Glutamatergic neuron (in vitro differentiated cells): ENCODE measurements at places on chromosomes 3 and 15. TPM values are rescaled to one million over a fixed set of nuclear protein-coding genes. Genes with fewer than 3 reads are reported as not detected.

DNA sequence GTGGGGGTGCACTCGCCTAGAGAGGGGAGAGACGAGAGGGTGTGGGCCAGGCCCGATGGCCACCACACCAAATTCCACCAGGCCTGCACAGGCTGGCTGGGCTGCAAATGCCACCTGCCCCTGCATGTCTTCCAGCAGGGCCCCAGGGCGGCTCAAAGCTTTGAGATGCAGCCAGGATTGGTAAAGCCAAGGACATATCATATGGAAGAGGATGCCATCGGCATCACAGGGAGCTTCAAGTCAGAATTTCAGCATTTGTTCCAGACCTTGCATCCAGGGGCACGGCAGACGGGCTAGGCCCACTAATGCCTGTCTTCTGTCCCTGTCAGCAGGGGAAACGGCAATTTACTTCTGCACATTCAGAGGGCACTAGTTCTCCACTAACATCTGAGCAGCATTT is 97.8 kb downstream of the NUP210 start:
- DNase-seq: no peak
- H3K4me3 ChIP-seq: no peak overlapping the region
- H3K4me1 ChIP-seq: no peaks in the 10 kb centered on the region
- H3K27ac ChIP-seq: no peak overlapping the region
- H3K27me3 ChIP-seq: peaks cover 12% of the 10 kb centered on the region

GRCh38 chr3:40598338-40598737 is 73.6 kb downstream of the ZNF621 start:
- H3K4me3 ChIP-seq: no peak overlapping the region
- no peak for DNase-seq
- H3K27ac ChIP-seq: no peak overlapping the region
- no peaks in the 10 kb centered on the region for H3K4me1 ChIP-seq
- H3K27me3 ChIP-seq: no peaks in the 10 kb centered on the region

DNA sequence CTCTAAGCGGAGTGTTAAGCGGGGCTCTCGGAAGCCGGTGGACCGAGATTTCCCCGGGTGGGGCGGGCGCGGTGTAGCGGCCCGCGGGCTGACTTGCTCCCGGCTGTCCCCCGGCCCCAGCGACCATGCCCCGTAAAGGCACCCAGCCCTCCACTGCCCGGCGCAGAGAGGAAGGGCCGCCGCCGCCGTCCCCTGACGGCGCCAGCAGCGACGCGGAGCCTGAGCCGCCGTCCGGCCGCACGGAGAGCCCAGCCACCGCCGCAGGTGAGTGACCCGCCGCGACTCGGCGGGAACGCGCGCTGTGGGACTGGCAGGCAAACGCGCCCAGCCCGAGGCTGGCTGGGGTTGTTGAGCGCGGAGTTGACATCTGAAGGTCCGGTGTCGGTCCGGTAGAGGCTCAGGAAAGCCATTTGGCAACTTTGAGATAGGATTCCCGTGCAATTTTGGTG is 1.3 kb downstream of the SMC4 start:
- H3K27me3 ChIP-seq: peaks cover 5% of the 10 kb centered on the region
- H3K4me1 ChIP-seq: peaks cover 11% of the 10 kb centered on the region
- DNase-seq: peak; percentile 60
- no peaks in the 10 kb centered on the region for H3K36me3 ChIP-seq
- H3K4me3 ChIP-seq: peak overlapping the region; percentile 98
- H3K27ac ChIP-seq: peak overlapping the region; percentile 77

- H3K36me3 ChIP-seq: no peaks in the 10 kb centered on the region
- H3K4me3 ChIP-seq: no peak overlapping the region
- no peak overlapping the region for H3K27ac ChIP-seq
- no peak for DNase-seq
- no peaks in the 10 kb centered on the region for H3K4me1 ChIP-seq
- H3K27me3 ChIP-seq: no peaks in the 10 kb centered on the region
These were observed 87.2 kb upstream of the TPRG1 start for GRCh38 chr3:189084620-189085019.

GRCh38 chr15:51046799-51047449 is 47.8 kb downstream of the TNFAIP8L3 start:
- no peaks in the 10 kb centered on the region for H3K36me3 ChIP-seq
- no peak overlapping the region for H3K4me3 ChIP-seq
- no peaks in the 10 kb centered on the region for H3K27me3 ChIP-seq

- no peaks in the 10 kb centered on the region for H3K4me1 ChIP-seq
- no peak overlapping the region for H3K27ac ChIP-seq
- H3K27me3 ChIP-seq: no peaks in the 10 kb centered on the region
- H3K36me3 ChIP-seq: no peaks in the 10 kb centered on the region
- no peak overlapping the region for H3K4me3 ChIP-seq
- DNase-seq: no peak
These were observed 1325.8 kb upstream of the ALCAM start for GRCh38 chr3:104040896-104041295.

DNA sequence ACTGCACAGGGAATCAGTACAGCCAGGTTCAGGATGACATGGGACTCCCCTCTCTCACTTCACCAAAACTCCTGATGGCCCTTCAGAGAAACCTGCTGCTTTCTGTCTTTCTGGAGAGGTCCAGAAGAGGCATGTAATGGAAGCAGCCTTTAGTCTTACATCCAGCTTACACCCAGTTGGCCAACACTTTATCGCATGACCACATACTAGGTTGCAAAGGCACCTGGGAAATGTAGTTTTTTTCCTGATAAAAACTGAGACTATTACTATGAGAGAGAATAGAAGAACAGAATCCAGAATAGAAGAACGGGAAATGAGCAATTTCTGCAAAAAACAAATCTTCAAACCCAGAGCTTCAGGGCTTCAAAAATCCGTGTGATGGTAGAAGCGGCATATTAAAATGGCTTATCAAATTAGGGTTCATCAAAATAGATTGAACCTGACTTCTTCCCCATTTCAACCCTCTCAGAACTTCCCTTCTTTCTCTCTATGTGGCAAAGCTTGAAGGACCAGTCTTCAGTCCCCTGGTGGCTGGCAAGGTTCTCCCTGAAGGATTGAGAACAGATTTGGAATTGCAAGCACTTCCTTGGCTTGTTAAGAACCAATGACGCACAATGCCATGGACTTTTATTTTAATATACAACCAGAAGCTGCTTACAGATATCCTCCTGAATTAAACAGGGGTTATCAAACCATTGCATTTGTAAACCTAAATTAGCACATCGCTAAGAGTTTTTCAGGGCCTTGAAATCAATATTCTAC is 34.4 kb downstream of the CORO2B start:
- H3K4me1 ChIP-seq: peaks cover 38% of the 10 kb centered on the region
- DNase-seq: no peak
- no peak overlapping the region for H3K27ac ChIP-seq
- peaks cover 8% of the 10 kb centered on the region for H3K27me3 ChIP-seq
- H3K36me3 ChIP-seq: no peaks in the 10 kb centered on the region

DNA sequence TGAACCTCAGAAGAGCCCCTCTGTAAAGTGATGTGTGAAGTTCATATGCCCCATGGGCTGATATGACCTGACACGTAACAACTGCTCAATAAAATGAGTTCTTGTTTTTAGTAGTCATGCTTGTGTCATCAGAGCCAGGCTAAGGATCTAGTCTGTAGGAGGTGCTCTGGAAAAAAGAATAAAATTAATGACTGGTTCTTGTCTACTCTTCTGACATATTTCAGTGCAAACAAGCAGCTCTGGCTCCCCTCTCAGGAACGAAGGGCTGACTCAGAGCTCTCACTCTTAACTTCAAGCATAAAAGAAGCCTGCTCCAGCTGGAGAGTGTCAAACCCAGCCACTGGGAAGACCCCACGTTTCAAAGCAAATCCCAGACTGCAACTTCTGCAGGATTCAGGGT is 77.0 kb downstream of the LRIG1 start:
- peaks cover 4% of the 10 kb centered on the region for H3K27me3 ChIP-seq
- no peak overlapping the region for H3K27ac ChIP-seq
- DNase-seq: no peak
- no peak overlapping the region for H3K4me3 ChIP-seq
- H3K36me3 ChIP-seq: peaks cover 29% of the 10 kb centered on the region

DNA sequence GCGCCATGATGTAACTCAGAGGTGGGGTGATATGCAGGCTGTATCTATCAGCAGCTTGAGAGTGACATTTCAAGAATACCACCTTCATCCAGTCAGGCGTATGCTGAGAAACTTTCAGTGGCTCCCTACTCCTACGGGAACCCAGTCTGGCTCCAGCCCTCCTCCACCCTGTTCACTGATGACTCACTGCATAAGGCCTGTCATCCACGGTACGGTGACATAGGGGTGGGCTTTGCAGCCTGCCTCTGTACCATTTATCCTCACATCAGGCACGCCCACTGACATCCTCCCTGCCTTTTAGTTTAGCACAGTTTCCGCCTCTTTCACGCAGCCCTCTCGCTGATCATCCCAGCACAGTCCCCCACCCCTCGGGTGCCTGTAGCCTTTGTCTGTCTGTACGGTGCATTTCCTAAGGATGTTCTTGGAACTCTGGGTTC is 11.7 kb downstream of the PXYLP1 start:
- no peak overlapping the region for H3K27ac ChIP-seq
- H3K36me3 ChIP-seq: no peaks in the 10 kb centered on the region
- H3K4me1 ChIP-seq: peaks cover 22% of the 10 kb centered on the region
- no peak for DNase-seq
- H3K27me3 ChIP-seq: peaks cover 2% of the 10 kb centered on the region

- no peak for DNase-seq
- peaks cover 15% of the 10 kb centered on the region for H3K4me1 ChIP-seq
- H3K27ac ChIP-seq: no peak overlapping the region
- H3K36me3 ChIP-seq: no peaks in the 10 kb centered on the region
- H3K27me3 ChIP-seq: peaks cover 1% of the 10 kb centered on the region
These were observed 262.9 kb downstream of the IL5RA start for GRCh38 chr3:2847062-2847841.

DNA sequence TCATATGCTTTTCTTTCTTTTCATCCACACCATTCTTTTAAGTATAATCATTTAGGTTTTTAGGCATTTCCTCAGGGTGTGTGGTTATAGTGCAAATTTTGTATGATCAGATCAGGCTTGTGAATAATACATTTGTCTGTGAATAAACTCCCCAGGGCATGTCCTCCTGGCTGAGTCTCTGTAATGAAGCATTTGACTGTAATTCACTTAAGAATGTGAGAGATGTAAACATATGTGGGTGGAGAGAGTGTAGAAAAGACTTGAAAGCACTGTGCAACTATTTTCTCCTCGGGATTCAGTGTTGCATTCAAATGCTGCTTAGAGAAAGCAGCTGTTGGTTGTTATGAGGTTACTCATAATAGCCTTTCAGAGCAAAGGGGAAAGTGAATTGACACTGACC is 996.5 kb downstream of the TUSC7 start:
- no peaks in the 10 kb centered on the region for H3K36me3 ChIP-seq
- no peak overlapping the region for H3K27ac ChIP-seq
- no peak for DNase-seq

- H3K27me3 ChIP-seq: no peaks in the 10 kb centered on the region
- H3K4me1 ChIP-seq: peaks cover 4% of the 10 kb centered on the region
- no peaks in the 10 kb centered on the region for H3K36me3 ChIP-seq
- H3K4me3 ChIP-seq: no peak overlapping the region
These were observed 98.4 kb upstream of the LRRFIP2 start for GRCh38 chr3:37272741-37273140.

- no peaks in the 10 kb centered on the region for H3K4me1 ChIP-seq
- DNase-seq: no peak
- no peaks in the 10 kb centered on the region for H3K36me3 ChIP-seq
- no peak overlapping the region for H3K27ac ChIP-seq
- peaks cover 2% of the 10 kb centered on the region for H3K27me3 ChIP-seq
These were observed 9.2 kb downstream of the CCRL2 start for GRCh38 chr3:46416125-46416810.

DNA sequence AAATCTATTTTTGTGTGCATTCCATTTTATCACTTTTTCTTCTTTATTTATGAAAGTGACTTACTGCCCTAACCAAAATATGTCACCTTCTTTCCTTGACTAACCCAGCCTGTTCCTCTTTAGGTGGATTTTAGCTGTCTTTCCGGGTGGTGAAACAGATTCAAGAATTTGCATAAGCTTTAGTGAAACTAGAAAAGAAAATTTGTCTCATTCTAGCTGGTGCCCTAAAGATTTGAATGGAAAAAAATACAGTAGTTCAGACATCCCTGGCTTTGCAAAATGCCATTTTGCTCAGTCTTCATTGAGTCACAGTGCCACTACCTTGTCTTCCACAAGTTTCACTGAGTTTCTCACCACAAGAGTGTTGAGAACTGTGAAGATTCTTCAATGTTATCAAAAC is 28.2 kb upstream of the CCDC50 start:
- H3K27me3 ChIP-seq: no peaks in the 10 kb centered on the region
- H3K4me1 ChIP-seq: peaks cover 6% of the 10 kb centered on the region
- H3K4me3 ChIP-seq: no peak overlapping the region
- no peak for DNase-seq
- no peaks in the 10 kb centered on the region for H3K36me3 ChIP-seq

DNA sequence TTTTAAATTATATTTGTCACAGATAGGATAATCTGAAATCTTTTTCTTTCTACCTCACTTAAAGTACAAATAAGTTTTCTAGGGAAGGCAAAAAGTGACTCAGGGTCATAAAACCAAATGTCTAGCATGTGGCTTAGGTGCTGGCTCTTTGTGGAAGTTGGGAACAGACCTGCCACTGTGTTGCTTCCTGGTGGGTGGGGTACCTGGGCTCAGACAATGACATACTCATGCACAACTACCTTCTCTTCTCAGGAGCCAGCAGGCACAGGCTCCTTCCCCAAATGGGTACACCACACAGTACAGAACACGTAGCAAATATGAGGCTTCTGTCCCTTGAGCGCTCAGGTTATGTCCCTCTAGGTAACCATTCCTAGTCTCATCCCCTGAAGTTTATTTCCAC is 40.1 kb upstream of the MUC13 start:
- H3K4me3 ChIP-seq: no peak overlapping the region
- peaks cover 8% of the 10 kb centered on the region for H3K27me3 ChIP-seq
- no peaks in the 10 kb centered on the region for H3K4me1 ChIP-seq

DNA sequence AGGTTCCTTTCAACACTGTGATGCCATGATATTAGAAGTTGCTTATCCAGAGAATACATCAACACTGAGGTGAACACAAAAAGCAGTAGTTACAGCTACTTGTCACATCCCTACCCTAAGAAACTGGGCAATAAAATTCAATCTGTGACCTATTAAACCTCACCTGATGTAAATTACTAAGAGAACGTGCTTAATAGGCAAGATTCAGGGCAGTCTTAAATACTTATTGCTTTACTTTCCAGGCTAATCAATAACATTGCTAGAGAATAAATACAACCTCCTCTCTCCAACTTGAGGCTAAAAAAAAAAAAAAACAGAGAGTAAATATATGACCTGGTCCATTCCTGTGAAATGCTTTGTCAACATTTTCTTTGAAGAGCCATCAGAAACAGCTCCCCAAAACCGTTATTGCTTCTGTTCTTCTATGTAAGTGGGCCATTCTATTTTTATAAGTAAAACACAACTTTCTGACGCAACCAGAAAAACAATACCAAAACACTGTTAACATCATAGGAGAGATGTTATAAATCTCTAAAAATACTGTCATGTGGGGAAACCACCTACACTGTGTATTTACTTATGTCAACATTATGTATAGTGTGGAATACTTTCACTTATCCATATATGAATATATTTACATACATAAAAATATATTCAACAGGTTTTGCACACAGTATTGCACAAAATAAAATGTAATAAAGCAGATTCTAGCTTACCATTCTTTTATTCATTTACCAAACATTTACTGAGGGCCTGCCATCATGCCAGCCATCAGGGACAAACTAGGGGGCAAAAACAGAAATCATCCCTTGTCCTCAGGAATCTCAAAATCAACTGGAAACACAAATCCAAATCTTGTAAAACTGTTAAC is 2.7 kb downstream of the NKIRAS1 start:
- H3K4me3 ChIP-seq: peak overlapping the region; percentile 8
- H3K27ac ChIP-seq: no peak overlapping the region
- peaks cover 25% of the 10 kb centered on the region for H3K4me1 ChIP-seq

Gene CCR1
- total RNA-seq: not detected

Gene RUVBL1
- total RNA-seq: 33.1 TPM

Gene AGBL1
- 0.76 TPM for total RNA-seq

Gene WNT5A
- total RNA-seq: 0.76 TPM

Gene TNK2
- 46.2 TPM for total RNA-seq

Gene ARID3B
- total RNA-seq: 154 TPM

Gene ALPK3
- 6.8 TPM for total RNA-seq
